ENCODE measurements at places on chromosomes 16 and 17. TPM values are rescaled to one million over a fixed set of nuclear protein-coding genes. Genes with fewer than 3 reads are reported as not detected.

DNA sequence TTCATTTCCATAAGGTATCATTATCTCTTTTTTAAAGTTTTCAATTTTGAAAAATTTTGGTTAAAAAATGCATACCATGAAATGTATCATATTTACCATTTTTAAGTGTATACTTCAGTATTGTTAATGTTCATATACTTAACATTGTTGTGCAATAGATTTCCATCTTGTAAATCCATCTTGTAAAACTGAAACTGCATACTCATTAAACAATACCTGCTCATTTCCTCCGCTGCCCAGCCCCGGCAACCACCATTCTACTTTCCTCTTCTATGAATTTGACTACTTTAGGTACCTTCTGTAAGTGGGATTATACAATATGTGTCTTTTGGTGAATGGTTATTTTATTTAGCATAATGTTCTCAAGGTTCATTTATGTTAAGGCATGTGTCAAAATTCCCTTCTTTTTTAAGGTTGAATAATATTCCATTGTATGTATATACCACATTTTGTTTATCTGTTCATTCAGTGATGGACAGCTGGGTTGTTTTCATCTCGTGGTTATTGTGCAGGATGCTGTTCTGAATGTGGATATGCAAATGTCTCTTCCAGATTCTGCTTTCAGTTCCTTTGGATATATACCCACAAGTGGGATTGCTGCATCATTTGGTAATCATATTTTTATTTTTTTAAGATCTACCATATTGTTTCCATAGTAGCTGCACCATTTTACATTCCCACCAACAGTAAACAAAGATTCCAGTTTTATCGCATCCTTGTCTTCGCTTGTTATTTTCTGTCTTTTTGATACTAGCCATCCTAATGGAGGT is 6.7 kb downstream of the CCL2 start:
- DNase-seq = no peak

DNA sequence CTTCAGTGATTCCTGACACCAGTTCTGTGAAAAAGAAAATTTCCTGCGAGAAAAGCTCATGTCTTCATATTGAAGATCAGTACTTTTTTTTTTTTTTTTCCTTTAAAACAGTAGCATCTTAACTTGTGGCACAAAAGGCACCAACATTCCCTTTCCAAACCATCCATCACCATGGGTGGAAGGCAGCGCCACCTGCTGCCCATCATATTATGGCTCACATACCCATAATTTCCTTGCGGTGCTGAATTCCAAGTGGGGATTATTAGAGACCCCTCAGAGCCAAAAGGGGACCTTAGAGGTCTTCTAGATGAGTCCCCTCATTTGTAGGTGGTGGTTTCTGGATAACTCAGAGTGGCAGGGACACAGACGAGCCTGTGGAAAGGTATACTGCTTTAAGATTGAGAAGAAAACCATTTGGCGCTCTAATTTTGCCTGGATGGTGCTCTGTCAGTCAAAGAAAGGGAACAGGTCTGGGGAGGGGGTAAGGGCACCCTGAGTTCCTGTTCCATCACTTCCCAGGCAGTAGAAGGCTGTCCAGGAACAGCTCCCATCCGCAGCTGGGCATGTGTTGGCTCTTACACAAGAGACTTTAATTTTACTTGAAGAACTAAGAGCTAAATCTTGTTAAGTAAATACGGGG is 7.9 kb upstream of the SOST start:
- no peak for DNase-seq

The IFI35 gene
- total RNA-seq = 6.6 TPM

The NAGS gene
- total RNA-seq = 2.1 TPM

The SPIRE2 gene
- total RNA-seq = 17.1 TPM

DNA sequence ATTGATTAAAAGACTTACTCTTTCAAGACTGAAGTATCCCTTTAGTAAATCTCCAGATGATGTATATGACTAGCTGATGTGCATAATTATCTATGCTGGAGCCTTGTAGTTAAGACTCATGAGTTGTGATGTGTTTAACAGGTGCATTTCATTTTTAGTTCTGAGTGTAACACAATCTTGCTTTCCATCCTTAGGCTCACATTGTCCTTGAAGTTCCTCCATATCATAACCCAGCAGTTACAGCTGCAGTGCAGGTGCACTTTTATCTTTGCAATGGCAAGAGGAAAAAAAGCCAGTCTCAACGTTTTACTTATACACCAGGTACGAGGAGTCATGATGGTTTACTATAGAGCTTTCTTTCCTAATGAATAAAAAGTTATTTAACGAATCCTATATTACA is 52.9 kb downstream of the ESRP2 start:
- DNase-seq = no peak

The NPIPA8 gene
- 0.31 TPM for total RNA-seq

- DNase-seq = no peak
Measured at GRCh38 chr17:42132941-42133340, 10.3 kb downstream of the HSPB9 start.

- no peak for DNase-seq
Measured at GRCh38 chr16:65825191-65825856, 541.2 kb upstream of the CDH5 start.

The ZG16 gene
- total RNA-seq = 1.5 TPM

GRCh38 chr16:58503166-58503862 is 3.4 kb downstream of the NDRG4 start:
- no peak for DNase-seq

- DNase-seq = no peak
Measured at GRCh38 chr16:52456368-52456767, 90.6 kb downstream of the TOX3 start.

The LYRM9 gene
- total RNA-seq = 9.6 TPM

- no peak for DNase-seq
Measured at GRCh38 chr16:65772134-65772732, 594.3 kb upstream of the CDH5 start.

- no peak for DNase-seq
Measured at GRCh38 chr17:32940706-32941390, 12.9 kb downstream of the TMEM98 start.

The SERPINF2 gene
- 36.3 TPM for total RNA-seq

DNA sequence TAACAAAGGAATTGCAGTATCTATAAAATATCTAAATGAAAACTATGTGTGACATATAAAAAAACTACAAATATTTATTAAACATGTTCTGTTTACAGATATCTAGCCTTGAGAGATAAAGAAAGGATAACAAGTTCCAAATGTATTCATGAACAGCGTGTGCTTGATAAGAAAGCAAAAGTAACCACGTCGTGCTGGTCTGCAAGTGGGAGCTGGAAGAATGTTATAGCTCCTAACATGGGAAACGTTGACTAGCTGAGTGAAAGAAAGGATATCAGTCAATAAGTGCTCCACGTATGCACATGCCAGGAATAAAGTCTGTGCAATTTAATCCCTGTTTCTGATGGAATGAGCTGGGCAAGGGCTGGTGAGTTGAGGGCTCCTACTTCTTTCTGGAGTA is 71.2 kb upstream of the CDYL2 start:
- no peak for DNase-seq

DNA sequence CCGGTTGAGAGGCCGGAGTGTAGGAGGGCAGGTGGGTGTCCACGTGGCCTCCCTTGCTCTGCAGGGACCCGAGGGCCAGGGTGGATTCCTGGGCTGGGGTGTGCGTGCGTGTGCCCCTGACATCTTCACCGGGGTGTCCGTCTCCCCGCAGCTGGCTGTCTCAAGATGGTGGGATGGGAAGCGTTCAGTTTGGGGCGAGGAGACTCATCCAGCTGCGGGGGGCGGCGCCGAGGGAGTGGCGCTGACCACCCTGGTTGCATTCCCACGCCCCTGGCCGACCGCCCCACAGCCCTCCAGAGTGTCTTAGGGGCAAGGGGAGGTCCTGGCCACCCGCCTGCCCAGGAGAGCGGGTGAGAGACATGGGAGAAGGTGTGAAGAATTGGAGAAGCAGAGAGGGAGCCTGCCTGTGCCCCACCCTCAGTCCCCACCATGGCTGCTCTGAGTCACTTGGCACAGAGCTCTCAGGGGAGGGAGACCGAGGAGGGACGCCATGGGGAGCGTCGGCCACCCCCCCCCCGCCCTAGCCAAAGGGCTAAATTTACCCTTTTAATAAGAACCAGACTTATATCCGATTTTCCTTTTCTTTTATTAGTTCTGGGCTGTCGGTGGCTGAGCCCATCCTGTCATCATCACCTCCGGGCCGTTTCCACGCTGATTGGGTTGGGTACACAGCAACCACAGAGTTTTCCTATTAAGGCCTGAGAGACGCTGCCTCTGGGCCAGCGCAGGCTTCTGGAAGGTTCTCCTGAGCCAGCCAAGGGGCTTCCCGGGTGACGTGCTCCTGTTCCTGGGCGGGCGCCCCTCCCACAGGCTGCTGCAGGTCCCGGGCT is 22.0 kb downstream of the BAHCC1 start:
- DNase-seq = no peak

GRCh38 chr17:73640691-73641090 is 3.6 kb downstream of the SDK2 start:
- DNase-seq = no peak

The GALR2 gene
- total RNA-seq = 0.94 TPM

The ADAD2 gene
- not detected for total RNA-seq

- no peak for DNase-seq
Measured at GRCh38 chr17:66322764-66323163, 20.4 kb downstream of the PRKCA start.

- DNase-seq = no peak
Measured at GRCh38 chr17:77083531-77083930, 57.2 kb upstream of the SEC14L1 start.

GRCh38 chr16:9134739-9135138 is 43.3 kb downstream of the HAPSTR1 start:
- no peak for DNase-seq

DNA sequence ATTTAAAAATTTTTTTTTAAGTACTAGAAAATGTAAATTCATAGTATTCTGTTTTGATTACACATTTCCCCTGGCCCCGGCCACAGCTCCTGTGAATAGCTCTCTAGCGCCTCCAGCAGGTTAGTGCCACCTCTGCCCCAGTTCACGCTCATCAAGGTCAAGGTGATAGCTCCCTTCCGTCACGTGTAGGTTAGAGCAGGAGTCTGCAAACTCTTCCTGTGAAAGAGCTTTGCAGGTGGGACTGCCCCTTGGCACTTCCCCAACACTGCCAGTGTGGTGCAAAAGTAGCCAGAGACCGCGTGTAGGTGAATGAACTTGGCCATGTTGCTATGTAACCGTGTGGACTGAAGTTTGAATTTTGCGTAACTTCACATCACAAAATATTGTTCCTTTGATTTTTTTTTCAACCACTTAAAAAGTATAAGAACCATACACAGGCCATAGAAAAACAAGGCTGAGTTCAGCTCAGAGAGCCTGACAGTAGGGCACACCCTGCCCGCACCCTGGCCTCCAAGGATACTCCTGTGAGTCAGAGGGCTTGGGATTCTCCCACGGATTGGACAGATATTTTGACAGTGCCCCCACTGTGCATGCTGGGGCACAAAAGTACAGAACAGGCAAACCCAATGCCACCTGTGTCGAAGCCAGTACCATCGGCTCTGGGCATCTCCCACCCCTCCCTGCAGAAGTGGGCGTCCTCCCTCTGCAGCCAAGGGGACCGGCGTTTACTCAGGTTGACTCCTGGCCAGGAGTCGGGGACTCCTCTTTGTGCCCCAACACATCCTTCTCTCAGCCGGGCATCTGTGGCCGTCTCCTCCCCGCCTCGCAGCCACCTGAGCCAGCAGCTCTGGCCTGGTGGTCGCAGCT is 92.0 kb upstream of the CHMP6 start:
- DNase-seq = no peak

Data from type B pancreatic cell (in vitro differentiated cells).